Activated naive CD8-positive, alpha-beta T cell treated with anti-CD3 and anti-CD28 coated beads for 36 hours (primary cell): ENCODE measurements at places on chromosomes 3 and 15. TPM values are rescaled to one million over a fixed set of nuclear protein-coding genes. Genes with fewer than 3 reads are reported as not detected.

Gene TM4SF18
- total RNA-seq = not detected

Gene NLGN1
- not detected for total RNA-seq

Gene PCCB
- 58.7 TPM for total RNA-seq

Gene MNS1
- total RNA-seq = 1.4 TPM

Gene SLC27A2
- total RNA-seq = 16.0 TPM

Gene COL8A1
- not detected for total RNA-seq

Gene MESP1
- total RNA-seq = 4.5 TPM

Gene RETNLB
- total RNA-seq = not detected

Gene NBEAL2
- 67.4 TPM for total RNA-seq

Gene SLC22A14
- not detected for total RNA-seq

Gene NR1I2
- total RNA-seq = 1.4 TPM

Gene LRRC2
- not detected for total RNA-seq

DNA sequence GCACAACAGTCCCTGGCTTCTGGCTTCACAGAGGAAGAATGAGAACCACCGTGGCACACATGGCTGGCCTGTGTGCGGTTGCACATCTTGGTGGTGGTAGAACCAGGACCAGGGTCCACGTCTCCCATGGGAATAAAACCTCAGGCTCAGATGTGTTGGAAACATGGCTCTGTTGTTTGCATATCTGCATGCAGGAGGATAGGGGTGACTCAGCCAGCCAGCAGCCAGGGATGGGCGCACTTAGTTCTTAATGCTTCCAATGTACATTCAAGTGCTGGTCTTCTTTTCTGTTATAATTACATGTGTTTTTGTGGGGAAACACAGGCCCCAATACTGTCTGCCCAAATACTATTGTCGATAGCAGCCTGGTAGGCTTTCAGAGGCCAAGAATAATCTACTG, 35.8 kb upstream of the BCL2L10 start:
- DNase-seq = no peak

DNA sequence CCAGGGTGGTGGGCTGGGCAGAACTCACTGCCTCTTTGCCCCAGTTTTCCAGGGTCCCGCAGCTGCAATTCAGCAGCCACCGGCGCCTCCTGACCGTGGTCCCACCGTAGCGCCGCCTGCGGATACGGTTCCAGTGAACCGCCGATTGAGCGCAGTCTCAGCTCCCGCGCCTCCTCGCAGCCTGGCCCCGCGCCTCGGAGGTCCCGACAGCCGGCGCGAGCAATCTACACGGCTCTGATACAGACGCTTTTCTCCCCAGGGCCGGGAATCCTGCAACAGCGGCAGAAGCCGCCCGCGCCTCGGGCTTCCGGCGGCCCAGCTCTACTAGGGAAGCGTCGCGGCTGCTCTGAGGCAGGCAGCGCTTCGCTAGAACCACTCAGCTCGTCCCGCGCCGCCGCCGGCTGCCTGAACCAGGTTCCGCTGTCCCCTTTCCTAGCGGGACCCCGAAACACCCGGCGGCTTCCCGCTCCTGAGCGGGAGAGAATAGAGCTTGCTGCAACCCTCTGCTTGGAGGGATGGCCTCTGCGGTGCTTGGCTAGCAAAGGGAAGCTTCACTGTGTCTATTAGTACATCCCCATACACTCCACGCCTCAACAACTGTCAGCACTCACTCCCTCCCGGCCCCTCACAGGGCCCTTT, 3.1 kb downstream of the FOXL2NB start:
- peak; percentile 22 for DNase-seq

DNA sequence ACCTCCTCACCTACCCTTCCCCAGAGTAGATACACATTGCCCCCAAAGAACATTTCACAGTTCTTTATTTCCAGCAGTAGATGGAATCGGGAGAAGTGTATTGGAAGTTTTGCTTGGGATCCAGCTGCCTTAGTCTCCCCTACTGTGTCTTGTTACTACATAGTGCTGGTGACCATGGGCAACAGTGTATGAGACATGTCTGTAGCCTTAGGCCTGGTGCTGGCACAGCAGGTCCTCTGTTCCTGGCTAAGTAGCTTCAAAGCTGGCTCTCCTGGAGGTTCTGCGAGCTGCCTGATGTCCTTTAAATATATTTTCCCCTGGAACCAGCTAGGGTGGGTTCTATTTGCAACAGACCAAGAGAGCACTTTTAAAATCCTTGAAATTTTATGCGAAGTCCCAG, 174.7 kb downstream of the THSD4 start:
- no peak for DNase-seq

GRCh38 chr15:89998923-89999675, 2.0 kb upstream of the ZNF710 start:
- DNase-seq = no peak

GRCh38 chr3:52257911-52258310, 12.4 kb downstream of the PPM1M start:
- no peak for DNase-seq

DNA sequence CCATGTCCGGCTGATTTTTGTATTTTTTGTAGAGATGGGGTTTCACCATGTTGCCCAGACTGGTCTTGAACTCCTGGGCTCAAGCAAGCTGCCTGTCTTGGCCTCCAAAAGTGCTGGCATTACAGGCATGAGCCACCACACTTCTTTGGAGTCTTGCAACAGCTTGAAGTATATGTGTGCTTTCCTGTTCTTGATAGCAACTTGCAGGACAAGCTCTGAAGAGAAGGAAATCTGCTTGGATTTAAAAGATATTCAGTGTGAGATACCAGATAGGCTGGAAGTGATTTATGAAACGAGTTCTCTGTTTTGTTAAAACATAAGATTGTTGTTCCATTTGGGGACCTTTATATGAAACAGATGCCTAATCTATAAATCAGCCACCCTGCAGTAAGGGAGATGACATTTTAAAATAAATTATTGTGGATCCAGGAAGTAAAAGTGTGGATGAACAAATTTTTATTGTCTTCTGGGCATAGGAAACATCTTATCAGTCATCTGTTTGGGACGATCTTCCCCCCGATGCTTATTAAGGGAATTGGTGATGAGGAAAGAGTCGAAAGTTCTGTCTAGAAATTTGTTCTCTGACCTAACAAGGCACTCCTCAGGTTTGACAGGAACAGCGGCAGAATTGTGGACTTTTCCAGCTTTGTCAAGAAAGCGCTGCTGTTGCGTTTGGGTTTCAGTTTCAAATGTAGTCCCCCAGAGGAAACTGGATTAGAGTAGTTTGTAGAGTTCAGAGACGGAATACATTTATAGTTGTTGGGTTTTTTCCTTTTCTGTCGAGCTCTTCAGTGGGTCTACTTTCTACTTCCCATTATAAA, 53.7 kb upstream of the MAGI1 start:
- no peak for DNase-seq

- no peak for DNase-seq
Observed at GRCh38 chr3:195103623-195104022, 167.3 kb downstream of the XXYLT1 start.

- DNase-seq = no peak
Observed at GRCh38 chr3:181808053-181808452, 96.3 kb downstream of the SOX2 start.

DNA sequence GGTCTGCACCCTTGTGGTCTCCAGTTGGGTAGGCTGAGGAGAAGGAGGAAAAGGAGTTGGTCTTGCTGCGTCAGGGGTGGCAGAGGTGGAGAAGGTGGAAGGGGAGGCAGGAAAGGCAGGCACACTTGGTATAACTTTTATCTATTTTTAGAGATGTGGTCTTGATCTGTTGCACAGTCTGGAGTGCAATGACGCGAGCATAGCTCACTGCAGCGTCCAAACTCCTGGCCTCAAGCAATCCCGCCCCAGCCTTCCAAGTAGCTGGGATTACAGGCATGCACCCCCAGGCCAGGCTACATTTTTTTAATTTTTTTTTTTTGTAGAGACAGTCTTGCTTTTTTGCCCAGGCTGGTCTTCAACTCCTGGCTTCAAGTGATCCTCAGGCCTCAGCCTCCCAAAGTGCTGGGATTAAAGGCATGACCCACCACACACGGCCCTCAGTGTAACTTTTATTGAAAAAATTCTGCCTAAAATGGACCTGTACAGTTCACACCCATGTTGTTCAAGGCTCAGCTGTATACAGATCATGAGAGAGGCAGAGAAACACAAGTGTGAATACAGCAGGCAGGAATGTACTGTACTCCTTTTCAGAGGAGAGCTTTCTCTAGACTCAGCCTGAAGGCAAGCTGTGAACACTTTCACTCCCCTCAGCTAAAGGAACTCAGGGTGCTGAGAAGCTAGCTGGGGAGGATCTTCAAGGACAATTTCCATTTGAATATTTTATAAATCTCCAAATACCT, 2.1 kb upstream of the RHOV start:
- no peak for DNase-seq

DNA sequence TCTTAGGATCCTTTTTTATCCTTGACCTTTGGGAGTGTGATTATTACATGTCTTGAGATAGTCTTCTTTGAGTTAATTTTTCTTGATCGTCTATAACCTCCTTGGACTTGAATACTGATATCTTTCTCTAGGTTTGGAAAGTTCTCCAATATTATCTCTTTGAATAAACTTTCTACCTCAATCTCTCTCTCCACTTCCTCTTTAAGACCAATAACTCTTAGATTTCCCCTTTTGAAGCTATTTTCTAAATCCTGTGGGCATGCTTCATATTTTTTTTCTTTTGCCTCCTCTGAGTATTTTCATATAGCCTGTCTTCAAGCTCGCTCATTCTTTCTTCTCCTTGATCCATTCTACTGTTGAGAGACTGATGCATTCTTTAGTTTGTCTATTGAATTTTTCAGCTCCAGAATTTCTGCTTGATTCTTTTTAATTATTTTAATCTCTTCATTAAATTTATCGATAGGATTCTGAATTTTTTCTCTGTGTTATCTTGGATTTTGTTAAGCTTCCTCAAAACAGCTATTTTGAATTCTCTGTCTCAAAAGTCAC, 12.1 kb downstream of the USF3 start:
- no peak for DNase-seq

- DNase-seq = no peak
Observed at GRCh38 chr3:56408761-56409196, 59.5 kb downstream of the ERC2 start.

DNA sequence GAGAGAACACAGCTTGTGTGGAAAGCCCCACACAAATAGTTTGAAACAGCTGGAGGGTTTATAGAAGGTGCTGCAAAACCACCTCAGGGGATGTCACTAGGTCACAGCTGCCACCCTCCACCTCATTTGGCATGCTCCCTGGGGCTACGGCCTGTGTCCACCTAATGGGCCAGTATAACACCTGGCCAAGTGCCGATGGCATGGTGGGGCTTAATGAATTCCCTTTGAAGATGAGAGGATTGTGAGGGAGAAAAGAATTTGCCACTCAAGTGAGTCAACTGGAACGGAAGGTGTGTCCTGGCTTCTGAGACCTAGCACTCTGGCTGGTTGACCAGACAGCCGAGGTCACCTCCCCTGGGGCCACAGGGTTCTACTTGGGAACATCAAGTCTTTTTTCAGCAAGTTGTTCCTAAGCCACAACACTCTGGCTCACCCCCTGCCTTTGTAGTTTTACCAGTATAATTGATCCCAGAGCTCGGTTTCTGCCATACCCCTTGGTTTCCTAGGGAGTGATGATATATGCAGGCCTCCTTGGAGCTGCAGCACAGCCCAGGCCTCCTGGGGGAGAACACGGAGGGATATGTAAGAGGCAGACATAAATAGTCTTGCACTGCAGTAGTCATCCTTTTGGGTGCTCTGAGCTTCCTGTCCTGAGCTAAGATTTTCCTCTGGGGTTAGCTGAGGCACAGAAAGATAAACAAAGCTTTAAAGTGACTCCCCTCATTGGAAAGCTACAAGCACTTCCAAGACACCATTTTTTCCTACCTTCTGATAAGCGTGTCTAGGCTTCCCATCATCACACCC, 178.2 kb upstream of the LPP start:
- no peak for DNase-seq

DNA sequence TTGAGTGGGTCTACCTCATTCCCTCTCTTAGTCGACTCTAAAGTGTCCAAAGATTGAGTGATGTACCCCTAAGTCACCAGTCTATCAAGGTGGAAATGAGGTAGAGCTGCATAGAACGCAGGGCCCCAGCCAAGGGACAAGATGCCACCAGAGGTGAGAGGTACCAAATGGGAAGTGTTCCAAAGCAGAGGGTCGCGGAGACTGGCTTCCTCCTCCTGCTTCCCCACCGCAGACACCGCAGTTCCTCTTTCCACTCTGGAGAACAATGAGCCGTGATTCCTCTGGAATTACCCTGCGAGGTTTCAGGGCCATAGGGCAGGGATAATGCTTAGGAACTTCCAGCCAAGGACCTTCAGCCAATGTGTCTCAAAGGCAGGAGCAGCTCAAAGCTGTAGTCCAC, 55.8 kb downstream of the DAPK2 start:
- DNase-seq = no peak

GRCh38 chr3:159174715-159175692, 373.1 kb downstream of the MFSD1 start:
- no peak for DNase-seq

- peak; percentile 85 for DNase-seq
Observed at GRCh38 chr15:51971375-51972133, at the start of gene LEO1. Gene LEO1 (minus strand): TSS chr15:51971778. CDS start chr15:51971745, 33 bp downstream.

DNA sequence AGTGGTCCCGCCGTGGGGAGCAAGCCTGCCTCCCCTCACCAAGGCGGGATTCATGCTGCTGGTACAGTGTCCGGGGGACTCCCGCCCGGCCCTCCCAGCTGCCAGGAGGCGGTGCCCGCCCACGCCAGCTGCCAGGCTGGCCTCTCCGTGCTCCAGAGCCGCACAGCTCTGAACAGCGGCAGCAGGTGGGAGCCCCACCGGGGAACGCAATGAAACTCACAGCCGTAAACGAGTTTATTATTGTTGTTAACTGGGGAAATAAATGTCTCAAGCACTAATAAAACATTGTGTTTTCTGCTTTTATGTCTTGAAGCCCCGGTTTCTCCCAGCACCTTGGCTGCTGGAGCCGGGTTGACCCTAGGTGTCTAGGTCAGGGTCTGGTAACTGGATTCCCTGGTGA, 317.7 kb upstream of the TLE3 start:
- no peak for DNase-seq

- DNase-seq = no peak
Observed at GRCh38 chr3:48016301-48016973, at the start of gene MAP4. Gene MAP4 (minus strand): TSS chr3:48016416. CDS start chr3:47998860, 17,556 bp downstream.
